Activated naive CD8-positive, alpha-beta T cell treated with anti-CD3 and anti-CD28 coated beads, Interleukin-2, amount 10 ng/mL, durations not matched to agents 7 days and 5 days (primary cell): ENCODE measurements at places on chromosomes 7 and 10. TPM values are rescaled to one million over a fixed set of nuclear protein-coding genes. Genes with fewer than 3 reads are reported as not detected.

DNA sequence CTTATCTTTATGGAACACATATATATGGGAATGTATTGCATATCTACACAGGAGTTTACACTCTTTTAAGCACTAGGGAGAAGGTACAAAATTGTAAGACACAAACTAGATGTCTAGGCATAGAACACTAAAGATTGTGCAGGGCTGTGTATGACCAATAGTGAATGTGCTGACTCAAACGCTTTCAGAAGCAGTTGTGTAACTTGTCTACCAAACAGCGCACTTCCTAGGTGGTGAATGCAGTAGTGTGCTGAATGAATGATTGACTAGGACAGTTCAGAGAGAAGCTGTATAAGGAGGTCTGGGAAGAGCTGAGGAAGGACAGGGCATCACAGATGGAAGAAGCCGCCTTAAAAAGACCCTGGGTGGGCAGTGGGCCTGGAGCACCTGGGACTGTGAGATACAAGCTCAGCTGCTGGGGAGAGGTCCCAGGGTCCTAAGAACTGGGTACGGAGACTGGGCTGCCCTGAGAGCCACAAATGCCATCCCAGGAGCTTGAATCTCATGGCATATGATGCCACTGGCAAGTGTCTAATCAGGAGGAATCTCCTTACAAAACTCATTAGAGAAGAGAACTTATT lies 14.2 kb downstream of the CLRN3 start:
- no peaks in the 10 kb centered on the region for H3K36me3 ChIP-seq
- H3K4me3 ChIP-seq, result no peak overlapping the region
- H3K4me1 ChIP-seq, result peaks cover 16% of the 10 kb centered on the region
- H3K27me3 ChIP-seq, result peaks cover 6% of the 10 kb centered on the region
- H3K27ac ChIP-seq, result no peak overlapping the region

GRCh38 chr7:86963599-86964230 lies 95.7 kb downstream of the ELAPOR2 start:
- H3K27ac ChIP-seq, result no peak overlapping the region
- no peak for DNase-seq

GRCh38 chr7:22093001-22093400 lies 147.3 kb upstream of the CDCA7L start:
- no peak overlapping the region for H3K4me3 ChIP-seq
- no peak for DNase-seq

DNA sequence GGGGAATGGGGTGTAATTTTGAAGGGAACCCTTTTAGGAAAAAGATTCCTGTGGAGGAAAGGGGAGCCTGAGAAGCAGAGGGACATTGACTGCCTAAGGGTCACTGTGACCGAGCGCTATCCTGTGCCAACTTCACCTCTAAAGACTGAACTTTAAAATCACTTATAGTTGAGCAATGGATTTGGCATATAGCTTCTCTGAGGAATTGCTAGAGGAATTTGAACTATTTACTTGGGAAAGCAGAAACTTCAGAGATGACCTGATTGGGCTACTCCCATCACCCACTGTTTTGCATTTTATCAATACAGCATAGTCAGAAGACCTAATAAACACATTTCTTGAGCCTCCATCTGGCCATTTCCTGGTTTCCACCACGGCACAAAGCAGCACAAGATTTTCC lies 23.7 kb upstream of the WNT16 start:
- H3K4me3 ChIP-seq, result no peak overlapping the region
- H3K27ac ChIP-seq, result no peak overlapping the region
- no peaks in the 10 kb centered on the region for H3K36me3 ChIP-seq

- H3K4me3 ChIP-seq, result no peak overlapping the region
- no peaks in the 10 kb centered on the region for H3K27me3 ChIP-seq
- no peak for DNase-seq
- no peaks in the 10 kb centered on the region for H3K36me3 ChIP-seq
Measured at GRCh38 chr7:82291931-82292330, 151.6 kb downstream of the CACNA2D1 start.

- no peaks in the 10 kb centered on the region for H3K4me1 ChIP-seq
- DNase-seq, result no peak
- H3K36me3 ChIP-seq, result no peaks in the 10 kb centered on the region
- H3K27me3 ChIP-seq, result no peaks in the 10 kb centered on the region
Measured at GRCh38 chr10:72525689-72526088, 100.2 kb downstream of the MICU1 start.

- H3K4me1 ChIP-seq, result no peaks in the 10 kb centered on the region
- no peaks in the 10 kb centered on the region for H3K27me3 ChIP-seq
Measured at GRCh38 chr7:154546946-154547587, 455.9 kb downstream of the PAXIP1 start.

GRCh38 chr7:1857487-1858421 lies 187.7 kb downstream of the ELFN1 start:
- H3K27ac ChIP-seq, result no peak overlapping the region
- H3K4me3 ChIP-seq, result no peak overlapping the region

DNA sequence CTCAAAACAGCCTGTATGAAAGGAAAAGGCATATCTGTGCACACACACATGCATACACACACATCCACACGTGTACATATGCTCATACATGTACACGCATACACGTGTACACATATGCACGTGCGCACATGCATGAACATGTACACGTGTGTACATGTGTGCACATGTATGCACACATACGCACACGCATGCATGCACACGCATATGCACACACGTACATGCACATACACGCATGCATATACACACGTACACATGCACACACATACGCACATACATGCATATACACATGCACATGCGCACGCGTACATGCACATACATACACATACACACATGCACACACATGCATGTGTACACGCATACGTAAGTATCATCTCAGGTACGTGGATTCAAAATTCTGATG lies 19.4 kb downstream of the DIP2C start:
- H3K27me3 ChIP-seq, result no peaks in the 10 kb centered on the region
- H3K4me1 ChIP-seq, result no peaks in the 10 kb centered on the region
- H3K36me3 ChIP-seq, result no peaks in the 10 kb centered on the region
- no peak for DNase-seq

GRCh38 chr10:9635691-9636090 lies 1382.0 kb upstream of the CELF2 start:
- no peaks in the 10 kb centered on the region for H3K36me3 ChIP-seq
- no peak overlapping the region for H3K27ac ChIP-seq
- H3K4me3 ChIP-seq, result no peak overlapping the region
- DNase-seq, result no peak
- H3K4me1 ChIP-seq, result no peaks in the 10 kb centered on the region

DNA sequence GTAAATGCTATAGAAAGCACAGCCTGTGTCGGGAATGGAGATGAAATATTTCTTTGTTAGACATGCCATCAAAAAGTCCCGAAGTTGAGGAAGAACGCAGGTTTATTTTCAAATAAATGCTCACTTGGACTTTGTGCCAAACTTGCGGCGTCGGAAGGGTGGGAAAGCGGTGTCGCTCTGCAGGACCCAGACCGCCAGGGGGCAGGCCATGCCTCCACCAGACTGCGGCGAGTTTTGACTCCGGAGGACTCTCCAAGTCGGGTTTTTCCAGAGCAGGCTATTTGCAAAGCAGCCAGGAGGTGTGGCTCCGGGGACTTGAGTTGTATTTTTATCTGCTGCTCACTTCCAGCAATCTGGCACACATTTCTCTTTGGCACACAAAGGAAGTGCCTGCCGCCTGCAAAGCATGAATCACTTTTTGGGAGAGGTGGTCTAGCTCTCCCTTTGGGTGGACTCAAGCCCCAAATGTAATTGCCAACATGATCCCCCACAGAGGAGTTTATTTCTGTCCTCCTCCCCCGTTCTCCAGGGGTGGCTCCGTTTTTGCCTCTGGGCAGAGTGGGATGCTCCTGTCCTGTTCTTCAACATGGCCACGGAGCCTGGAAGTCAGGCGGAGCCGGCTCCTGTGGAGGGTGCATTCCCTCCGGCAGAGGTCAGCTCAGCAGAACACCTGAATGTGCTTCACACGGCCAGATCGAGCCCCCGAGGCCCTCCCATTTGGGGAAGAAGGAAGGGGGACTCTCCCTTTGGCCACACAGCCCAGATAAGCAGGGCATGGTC lies 82.3 kb upstream of the GPR26 start:
- H3K4me3 ChIP-seq, result no peak overlapping the region
- no peak overlapping the region for H3K27ac ChIP-seq
- H3K36me3 ChIP-seq, result no peaks in the 10 kb centered on the region
- DNase-seq, result peak; percentile 45
- peaks cover 30% of the 10 kb centered on the region for H3K27me3 ChIP-seq
- no peaks in the 10 kb centered on the region for H3K4me1 ChIP-seq

DNA sequence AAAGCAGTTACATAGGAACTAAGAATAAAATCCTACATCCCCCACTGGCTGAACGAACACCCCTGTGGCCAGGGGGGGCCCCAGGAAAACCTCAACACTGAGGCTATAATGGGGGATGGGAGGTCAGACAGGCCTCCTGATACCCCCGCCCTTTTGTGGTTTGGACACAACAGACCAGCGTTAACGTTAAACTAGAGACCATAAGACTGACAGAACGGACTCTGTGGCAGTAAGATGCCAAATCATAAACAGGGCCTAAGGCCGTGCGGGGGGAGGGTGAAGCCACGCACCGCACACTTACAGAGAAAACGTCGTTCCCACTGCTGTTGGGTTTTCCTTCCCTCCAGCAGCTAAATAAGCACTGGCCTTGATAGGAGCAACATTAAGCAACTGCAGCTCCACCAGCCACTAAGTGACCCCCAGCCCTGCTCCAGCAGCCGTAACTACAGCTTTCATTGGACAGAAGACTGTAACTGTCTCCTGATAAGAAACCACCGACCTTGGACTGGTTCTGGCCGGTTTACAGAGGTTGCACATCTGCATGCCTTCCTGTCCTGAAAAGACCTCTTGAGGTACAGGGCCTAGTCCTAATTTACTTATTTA lies 3.4 kb upstream of the PPP2R2D start:
- no peaks in the 10 kb centered on the region for H3K36me3 ChIP-seq
- H3K27me3 ChIP-seq, result peaks cover 13% of the 10 kb centered on the region
- no peak overlapping the region for H3K27ac ChIP-seq

- no peak overlapping the region for H3K4me3 ChIP-seq
- H3K4me1 ChIP-seq, result peaks cover 2% of the 10 kb centered on the region
- no peaks in the 10 kb centered on the region for H3K36me3 ChIP-seq
- no peak overlapping the region for H3K27ac ChIP-seq
- H3K27me3 ChIP-seq, result no peaks in the 10 kb centered on the region
- no peak for DNase-seq
Measured at GRCh38 chr7:27840760-27841364, 100.9 kb downstream of the TAX1BP1 start.

GRCh38 chr7:66181845-66182244 lies 23.3 kb upstream of the TPST1 start:
- no peaks in the 10 kb centered on the region for H3K4me1 ChIP-seq
- no peak overlapping the region for H3K4me3 ChIP-seq
- peaks cover 4% of the 10 kb centered on the region for H3K27me3 ChIP-seq
- no peaks in the 10 kb centered on the region for H3K36me3 ChIP-seq

- H3K27ac ChIP-seq, result no peak overlapping the region
- no peaks in the 10 kb centered on the region for H3K4me1 ChIP-seq
- DNase-seq, result no peak
- no peak overlapping the region for H3K4me3 ChIP-seq
- H3K36me3 ChIP-seq, result no peaks in the 10 kb centered on the region
- peaks cover 3% of the 10 kb centered on the region for H3K27me3 ChIP-seq
Measured at GRCh38 chr10:123863721-123864482, 27.7 kb downstream of the CPXM2 start.

- H3K36me3 ChIP-seq, result no peaks in the 10 kb centered on the region
- no peak overlapping the region for H3K27ac ChIP-seq
- peaks cover 11% of the 10 kb centered on the region for H3K4me1 ChIP-seq
- no peak for DNase-seq
- H3K27me3 ChIP-seq, result peaks cover 11% of the 10 kb centered on the region
Measured at GRCh38 chr10:30781670-30782121, 152.1 kb upstream of the LYZL2 start.

- DNase-seq, result no peak
- H3K27me3 ChIP-seq, result peaks cover 3% of the 10 kb centered on the region
- peak overlapping the region; percentile 38 for H3K4me3 ChIP-seq
- H3K27ac ChIP-seq, result peak overlapping the region; percentile 60
Measured at GRCh38 chr7:106347229-106347833, 62.5 kb upstream of the NAMPT start.

DNA sequence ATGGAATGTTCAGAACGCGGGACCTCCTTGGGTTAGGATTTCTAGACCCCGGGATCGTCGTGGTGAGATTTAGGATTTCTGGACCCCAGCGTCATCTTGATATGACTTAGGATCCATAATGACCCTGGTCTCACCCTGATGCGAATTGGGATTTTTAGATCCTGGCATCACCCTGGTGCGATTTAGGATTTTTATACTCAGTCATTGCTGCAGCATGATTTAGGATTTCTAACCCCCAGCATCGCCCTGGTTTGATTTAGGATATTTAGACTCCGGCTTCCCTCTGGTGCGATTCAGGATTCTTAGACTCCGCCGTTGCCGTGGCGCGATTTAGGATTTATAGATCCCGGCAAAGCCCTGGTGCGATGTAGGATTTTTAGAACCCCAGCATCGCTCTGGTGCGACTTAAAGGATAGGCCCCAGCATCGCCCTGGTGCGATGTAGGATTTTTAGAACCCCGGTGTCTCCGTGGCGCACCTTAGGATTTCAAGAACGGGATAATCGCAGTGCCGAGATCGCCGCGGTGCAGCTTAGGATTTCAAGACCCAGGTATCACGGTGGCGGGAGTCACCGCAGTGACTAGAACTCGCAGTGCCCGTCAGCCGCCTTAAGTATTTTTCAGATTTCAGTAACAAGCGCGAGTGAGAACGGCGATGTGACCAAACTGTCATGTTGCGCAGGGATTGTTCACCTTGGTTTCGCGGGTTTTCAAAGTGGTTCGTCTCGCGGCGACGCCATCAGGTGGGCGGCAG lies 814 bp downstream of the MEST start:
- H3K27me3 ChIP-seq, result peaks cover 42% of the 10 kb centered on the region
- peaks cover 6% of the 10 kb centered on the region for H3K36me3 ChIP-seq
- DNase-seq, result no peak
- no peak overlapping the region for H3K27ac ChIP-seq
- peaks cover 10% of the 10 kb centered on the region for H3K4me1 ChIP-seq
- H3K4me3 ChIP-seq, result peak overlapping the region; percentile 64

DNA sequence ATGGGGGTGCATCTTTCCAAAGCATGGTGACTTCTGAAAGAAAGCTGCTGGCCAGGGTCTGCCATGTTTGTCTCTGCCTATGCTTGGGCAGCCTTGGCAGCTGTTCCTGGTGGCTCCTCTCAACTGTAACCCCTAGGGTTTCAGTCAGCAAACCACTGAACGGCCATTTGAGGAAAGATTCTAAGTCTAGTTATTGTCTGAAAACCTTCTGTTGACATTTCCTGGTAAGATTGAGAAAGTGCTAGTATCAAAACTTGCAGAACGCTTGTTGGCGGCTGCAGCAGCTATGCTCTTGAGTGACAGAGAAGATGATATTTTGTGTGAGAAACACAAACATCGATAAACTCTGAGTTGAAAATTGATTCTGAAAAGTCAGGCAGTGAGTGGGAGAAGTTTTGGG lies 523.1 kb downstream of the LRMDA start:
- no peak for DNase-seq
- no peak overlapping the region for H3K4me3 ChIP-seq
- H3K36me3 ChIP-seq, result no peaks in the 10 kb centered on the region
- H3K27ac ChIP-seq, result no peak overlapping the region
- H3K27me3 ChIP-seq, result no peaks in the 10 kb centered on the region

SEMA3E gene
- not detected for total RNA-seq

NPC1L1 gene
- not detected for total RNA-seq

ODAD2 gene
- total RNA-seq, result not detected

ATOH7 gene
- not detected for total RNA-seq

CHAT gene
- total RNA-seq, result not detected

LIPJ gene
- not detected for total RNA-seq
